ENCODE measurements at places on chromosomes 1 and 21.

DNA sequence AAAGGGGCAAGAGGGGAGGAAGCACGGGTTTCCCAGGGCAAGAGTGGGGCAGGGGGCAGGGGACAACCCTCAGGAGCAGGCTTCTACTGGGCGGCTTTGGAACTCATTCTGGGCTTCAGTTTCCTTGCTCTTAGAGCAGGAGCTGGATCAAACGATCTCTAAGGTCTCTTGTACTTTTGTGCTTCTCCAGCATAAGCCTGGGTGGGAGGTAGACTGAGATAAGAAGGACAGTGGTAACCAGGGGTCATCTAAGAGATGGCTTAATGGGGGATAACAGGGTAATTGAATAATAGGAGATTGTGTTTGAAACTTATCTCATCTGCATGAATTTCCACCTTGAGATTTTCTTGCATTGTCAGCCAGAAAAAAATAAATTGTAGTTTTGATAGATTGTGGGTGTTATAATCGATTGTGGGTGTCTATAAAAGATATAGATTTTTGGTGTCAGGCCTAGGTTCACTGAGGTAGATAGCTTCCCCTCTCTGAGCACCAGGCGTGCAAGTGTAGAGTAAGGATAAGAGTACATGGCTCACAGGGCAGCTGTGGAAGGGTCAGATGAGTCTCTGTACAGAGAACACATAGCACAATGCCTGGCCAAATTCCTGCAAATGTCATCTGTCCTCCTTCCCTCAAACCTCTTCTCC is 68.0 kb downstream of the CD58 start:
- DNase-seq: no peak

DNA sequence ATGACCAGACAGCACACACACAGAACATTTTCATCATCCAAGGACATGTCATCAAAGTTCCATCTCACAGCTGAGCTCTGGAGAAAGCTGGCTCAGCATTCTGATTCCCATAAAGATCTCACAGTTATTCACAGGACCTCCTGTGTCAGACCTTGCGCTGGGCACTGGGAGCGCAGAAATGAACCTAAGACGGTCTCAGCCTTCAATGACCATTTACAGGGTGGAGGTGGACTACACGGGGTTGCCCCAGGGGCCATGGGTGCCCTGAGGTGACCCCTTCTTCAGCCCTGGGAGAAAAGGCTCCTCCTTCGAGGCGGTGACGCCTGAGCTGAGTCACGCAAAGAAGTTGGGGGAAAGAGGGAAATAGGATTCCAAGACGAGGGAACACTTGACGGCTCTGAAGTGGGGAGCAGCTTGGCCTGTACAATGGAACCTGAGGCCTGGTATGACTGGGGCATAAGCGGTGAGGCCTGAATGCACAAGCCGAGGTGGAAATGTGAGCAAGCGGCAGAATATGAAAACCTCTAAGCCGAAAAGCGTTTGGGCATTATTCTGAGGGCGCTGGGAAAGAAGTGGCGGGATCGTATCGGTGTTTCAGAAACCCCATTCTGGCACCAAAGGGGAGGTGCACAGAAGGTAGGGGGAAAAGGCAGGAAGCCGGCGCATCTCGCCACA is 797 bp downstream of the CC2D1B start:
- DNase-seq: no peak

GRCh38 chr1:230814949-230815692 is 53.2 kb downstream of the C1orf198 start:
- DNase-seq: no peak

DNA sequence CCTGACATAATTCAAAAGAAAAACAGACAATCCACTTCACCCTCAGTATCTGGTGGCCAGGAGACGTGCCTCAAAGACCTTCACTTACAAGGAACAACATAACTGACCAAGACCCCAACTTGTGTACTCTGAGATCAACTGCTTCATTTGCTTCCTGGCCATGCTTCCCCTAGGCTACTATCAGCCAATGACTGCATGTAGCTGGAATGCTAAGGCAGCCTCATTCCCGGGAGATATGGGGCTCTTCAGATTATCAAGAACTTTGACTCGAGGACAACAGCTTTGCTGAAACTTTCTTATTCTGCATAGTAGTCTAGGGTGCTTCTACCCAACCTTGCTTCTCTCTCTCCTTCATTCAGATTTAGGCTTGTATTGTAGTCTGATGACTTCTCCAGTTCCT is 11.7 kb upstream of the UCK2 start:
- no peak for DNase-seq

DNA sequence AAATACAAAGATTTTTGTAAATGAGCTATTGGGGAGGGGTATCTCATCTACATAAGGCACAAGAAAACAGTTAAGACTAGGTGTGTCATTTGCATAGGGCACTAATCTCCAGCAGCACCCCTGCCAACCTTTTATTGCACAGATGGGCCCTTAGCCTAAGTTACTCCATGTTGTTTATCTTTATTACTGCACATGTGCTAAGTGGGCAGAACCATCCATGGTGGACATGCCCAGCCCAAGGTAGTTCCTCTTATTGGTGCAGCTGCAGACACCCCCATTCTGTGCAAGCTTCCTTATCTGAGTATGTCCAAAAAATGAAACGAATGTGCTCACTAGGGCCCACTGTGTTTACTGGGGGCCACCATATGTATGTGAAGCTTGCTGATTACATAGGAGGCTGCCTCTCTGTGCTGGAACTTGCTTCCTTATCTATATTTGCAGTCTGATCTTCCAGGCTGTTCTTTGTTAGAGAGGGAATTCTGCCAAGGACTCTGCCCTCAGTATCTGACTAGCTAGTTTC is 77.3 kb upstream of the NEK7 start:
- no peak for DNase-seq

DNA sequence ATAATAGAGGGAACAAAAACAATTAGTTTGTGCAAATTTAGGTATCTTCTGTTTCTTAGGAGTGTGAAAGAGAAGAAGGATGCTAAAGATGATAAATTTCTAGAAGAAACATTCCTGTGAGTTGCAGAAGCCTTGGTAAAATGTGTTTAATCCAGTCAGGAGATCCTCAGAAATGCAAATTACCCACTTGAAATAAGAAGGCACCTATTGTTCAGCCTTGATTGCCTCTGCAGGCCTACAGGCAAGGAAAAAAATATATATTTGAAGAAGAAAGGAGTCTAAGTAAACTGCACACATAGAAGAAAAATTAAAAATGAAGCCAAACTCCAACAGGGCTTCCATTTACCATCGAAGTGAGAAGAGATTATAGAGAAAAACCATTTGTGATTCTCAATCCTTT is 51.0 kb upstream of the LHX8 start:
- no peak for DNase-seq

DNA sequence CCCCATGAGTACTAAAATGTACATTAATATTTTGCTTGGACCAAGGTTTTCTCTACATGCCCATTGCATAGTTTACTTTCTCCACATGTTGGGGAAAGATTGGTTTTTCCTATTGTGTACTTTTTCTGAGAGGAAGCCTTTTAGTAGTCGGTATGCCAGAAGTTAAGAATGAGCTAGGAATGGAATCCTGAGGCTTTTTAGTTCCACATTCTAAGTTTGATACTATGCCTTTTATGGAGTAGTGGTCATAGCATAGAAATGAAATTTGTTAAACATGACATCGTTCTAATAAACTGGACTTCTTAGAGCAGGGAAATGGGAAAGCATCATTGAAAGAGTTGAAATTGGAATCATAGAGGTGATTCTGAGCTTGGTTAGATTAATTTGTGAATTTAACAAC is 64.3 kb downstream of the BCL9 start:
- DNase-seq: no peak

- no peak for DNase-seq
Observed at GRCh38 chr1:17004466-17005364, 7.0 kb downstream of the ATP13A2 start.

GRCh38 chr1:1429671-1430073 is 5.8 kb upstream of the VWA1 start:
- no peak for DNase-seq

- DNase-seq: no peak
Observed at GRCh38 chr1:2141025-2141424, 53.5 kb downstream of the FAAP20 start.

GRCh38 chr21:38863843-38864363 is 58.2 kb downstream of the ETS2 start:
- no peak for DNase-seq

- DNase-seq: no peak
Observed at GRCh38 chr21:43842742-43843141, 22.3 kb upstream of the AGPAT3 start.

- DNase-seq: no peak
Observed at GRCh38 chr1:152996633-152997400, 4.7 kb upstream of the SPRR3 start.

GRCh38 chr1:98792123-98792522 is 130.6 kb downstream of the SNX7 start:
- DNase-seq: no peak

GRCh38 chr1:91803847-91804545 is 82.0 kb downstream of the TGFBR3 start:
- peak; percentile 39 for DNase-seq

- no peak for DNase-seq
Observed at GRCh38 chr1:186463926-186464325, 3.0 kb upstream of the PDC start.

DNA sequence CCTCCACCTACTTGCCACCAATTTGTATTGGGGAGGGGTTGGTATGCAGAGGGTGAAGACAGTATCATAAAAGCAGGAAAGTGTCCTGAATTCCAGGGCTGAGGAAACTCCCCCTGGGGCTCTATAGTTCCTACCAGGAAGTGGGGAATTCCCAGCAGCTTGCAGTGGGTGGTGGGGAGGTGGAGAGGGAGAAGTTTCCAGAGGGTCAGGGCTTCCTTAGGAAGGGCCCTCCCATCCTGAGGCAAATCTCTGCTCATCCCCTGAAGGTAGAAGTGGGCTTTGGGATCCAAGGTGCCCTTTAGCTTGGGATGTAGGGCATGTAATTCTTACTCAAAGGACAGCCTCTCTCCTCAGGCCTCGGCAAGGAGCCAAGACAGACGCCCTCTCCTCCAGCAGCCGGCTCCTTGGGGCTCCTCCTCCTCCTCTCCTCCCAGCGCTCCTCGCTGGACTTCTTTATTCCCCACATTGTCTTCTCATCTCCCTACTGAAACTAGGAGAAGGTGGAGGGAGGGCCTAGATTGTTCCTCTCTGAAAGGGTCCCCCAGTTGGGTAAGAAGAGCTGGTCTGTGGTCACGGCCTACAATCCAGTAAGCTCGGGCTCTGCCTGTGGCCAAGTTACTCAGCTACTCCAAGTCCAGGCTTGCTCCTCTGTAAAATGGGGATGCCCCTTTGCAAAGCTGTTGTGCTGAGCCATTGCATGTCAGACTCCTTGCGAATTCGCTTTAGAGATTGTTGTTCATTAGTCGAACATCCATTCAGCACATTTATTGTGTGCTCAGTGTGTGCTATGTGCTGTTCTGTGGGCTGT is 17.9 kb upstream of the CSF1 start:
- no peak for DNase-seq

GRCh38 chr1:177748080-177748801 is 221.6 kb downstream of the SEC16B start:
- no peak for DNase-seq

GRCh38 chr1:86018283-86018923 is 138.2 kb downstream of the COL24A1 start:
- DNase-seq: no peak

DNA sequence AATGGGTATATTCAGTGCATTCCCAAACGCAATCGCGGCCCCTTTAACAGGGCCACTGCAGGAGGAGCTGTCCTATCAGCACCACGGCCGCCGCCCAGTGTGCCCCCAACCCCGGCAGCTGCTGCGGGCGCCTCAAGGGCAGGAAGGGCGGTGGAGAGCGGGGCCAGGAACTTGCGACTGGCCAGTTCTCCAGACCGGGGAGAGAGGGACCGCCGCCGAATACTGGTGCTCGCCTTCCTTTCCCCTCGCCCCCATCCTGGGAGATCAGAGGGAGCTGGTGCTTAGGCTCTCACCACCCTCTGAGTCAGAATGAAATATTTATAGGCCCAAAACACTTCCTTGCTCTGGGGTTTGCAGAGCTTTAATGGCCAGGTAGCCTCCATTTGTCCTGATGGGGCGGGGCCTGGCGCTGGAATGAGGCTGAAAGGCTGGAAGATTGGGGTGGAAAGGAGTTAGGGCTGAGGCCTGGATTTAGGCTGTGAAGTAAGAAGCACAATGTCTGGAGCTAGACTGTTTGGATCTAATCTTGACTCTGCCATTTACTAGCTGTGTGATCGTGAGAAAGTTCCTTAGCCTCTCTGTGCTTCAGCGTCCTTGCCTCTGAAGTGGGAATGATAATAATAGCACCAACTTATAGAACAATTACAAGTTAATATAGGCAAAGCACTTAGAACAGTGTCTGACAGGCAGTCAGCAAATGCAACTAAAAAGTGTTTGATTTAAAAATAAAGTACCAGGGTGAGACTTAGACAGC is 75.5 kb downstream of the NAV1 start:
- DNase-seq: no peak

- DNase-seq: no peak
Observed at GRCh38 chr1:223792046-223792445, 53.7 kb downstream of the TP53BP2 start.

DNA sequence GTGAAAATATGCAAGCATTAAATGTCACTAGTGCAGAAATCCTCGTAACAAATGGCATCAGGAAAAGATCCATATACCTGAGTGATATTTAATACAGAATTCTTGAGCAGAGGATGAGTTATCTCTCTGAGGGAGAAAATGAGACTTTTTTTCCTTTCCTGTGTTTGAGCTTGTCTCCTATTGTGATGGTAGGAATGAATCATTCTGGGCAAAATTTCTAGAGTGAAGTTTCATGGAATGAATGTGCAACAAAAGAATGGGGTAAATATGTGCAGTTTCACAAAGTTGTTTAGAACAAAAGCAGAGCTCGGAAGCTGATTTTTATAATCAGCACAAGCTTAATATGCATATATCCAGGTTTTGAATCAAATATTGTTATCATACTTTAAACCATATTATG is 4.6 kb downstream of the CTPS1 start:
- no peak for DNase-seq

DNA sequence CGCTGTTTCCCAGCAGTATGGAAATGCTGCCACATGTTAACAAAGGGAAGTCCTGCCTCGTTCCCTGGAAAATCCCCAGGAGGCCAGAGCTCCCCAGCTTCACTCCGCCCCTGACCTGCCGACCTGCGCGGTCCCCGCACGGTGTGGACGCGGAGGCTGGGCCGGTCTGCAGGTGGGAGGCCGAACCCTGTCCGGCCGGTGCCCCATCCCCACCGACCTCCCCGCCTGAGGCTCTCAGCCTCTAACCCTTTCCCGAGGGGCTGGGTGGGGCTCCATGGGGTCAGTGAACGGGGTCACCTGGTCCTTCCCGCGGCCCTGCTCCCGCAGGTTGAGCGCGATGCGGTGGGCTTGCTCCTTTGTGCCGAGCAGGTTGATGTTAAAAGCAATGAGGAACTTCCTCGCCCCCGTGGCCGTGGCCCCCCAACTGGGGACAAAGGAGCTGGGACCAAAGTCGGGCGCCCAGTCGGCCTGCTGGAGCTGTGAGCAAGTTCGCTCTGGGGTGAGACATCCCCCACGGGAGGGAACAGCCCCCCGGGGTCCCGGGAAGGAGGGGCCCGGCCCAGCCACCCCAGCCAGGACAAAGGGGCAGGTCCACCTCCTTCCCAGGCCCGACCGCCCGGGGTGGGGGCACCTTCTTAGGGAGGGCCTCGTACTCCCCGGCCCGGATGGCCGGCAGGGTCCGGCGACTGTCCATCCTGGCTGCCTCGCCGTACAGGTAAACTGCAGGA is 4.0 kb downstream of the FTCD start:
- no peak for DNase-seq

Data from stimulated activated CD8-positive, alpha-beta memory T cell treated with anti-CD3 and anti-CD28 coated beads, Interleukin-15, amount 100 ng/mL, for 1 hour (primary cell).